Lung (tissue), 17 donors: ENCODE measurements at places on chromosomes 12 and 14. TPM values are rescaled to one million over a fixed set of nuclear protein-coding genes. Genes with fewer than 3 reads are reported as not detected.

DNA sequence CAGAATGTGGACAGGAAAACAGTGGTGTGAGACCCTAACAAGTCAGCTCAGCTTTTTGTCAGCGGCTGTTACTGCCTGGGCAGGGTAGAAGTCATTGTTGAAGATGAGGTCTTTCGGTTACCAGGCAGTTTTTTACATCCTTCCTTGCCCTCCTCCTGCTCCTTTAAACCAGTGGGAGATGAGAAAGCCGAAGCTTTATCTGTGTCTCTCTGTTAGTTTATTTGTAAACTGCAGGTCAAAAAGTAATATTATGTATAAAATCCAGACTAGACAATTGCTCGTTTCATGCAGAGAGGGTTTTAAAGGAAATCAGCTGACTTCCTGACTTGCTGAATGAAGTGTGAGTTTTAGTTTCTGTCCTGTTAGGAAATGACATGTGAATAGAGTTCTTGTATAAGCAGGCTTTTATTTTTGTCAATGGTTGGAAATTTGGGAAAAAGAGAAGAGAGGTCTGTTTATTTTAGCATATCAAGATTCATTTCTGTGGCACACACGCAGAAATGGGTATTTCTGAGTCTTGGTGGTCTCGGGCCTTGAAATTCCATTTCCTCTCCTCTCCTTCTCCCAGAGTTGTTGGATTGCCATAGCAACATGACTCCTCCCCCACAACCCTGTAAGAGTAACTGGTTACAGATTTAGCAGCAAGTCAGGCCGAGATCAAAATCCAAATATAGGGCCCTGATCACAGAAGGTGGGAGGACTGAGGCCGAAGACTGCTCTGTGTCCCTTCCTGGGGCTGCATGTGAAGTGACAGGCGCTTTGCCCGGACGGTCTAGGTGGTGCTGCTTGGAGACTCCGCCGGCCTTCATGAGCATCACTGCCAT lies 60.8 kb downstream of the SAMD4A start:
- peak; percentile 93 for DNase-seq

DNA sequence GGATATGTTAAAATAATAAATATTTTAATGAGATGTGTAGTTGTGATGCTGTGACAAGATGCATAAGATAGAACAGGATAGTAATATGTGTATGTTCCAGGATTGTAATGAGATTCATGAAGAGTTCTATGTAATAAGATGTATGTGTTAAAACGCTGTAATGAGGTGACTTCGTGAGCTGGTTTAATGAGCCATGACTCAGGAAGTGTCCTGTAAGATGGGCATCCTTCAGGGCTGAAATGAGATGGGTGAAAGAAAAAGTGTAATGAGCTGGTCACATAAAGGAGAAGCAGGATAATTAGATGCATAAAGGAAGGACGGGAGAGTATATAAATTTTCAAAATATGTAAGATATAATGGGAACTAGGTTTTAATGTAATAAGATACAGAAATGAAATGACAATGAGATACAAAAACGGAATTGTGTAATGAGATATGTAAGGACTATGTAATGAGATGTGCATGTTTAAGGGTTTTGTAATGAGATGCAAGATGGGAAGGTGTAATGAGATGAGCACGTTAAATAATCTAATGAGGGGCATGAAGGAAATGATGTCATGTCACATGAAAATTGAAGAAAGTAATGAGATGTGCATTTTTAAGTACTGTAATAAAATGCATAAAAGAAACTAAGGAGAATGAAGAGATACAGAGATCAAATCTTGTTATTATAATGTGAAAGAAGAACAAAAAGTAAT lies 524.8 kb upstream of the STXBP6 start:
- no peak for DNase-seq

- peak; percentile 81 for DNase-seq
Observed at GRCh38 chr12:113422030-113422885, at the start of gene SDSL. Gene SDSL (plus strand): TSS chr12:113422380. CDS start chr12:113427983, 5,603 bp downstream.

- DNase-seq = no peak
Observed at GRCh38 chr12:3380200-3381043, 110.6 kb upstream of the PRMT8 start.

- no peak for DNase-seq
Observed at GRCh38 chr12:62319058-62319457, 58.9 kb downstream of the USP15 start.

DNA sequence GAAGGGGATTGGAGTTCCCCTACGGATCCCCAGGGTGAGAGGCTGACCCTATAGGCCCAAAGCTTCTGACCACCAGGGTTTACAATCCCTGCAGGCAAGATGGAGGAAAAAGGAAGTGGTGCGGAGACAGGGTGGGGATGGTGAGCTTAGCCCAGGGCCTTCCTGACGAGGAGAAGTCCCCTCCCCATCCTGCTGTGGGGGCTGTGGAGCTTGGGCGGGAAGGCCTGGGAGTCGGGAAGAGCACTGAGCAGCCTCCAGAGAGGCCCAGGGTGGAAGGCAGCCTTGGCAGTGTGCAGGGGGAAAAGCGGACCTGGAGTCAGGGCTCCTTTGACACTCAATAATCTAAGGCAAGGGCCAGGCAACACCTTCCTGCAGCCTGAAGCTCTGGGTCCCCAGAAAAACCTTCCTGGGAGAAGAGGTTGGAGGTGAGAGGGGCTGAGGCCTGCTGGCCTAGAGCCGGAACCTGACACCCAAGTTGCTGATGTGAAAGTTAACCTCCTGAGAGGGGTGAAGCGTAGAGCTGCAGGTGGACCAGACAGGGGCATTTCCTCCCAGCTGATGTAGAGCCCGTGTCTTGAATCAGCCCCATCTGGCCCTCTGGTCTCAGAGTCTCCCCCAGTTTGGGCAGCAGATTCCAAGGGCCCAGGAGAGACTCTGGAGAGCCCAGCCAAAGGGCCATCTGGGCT lies 6.0 kb downstream of the HDAC7 start:
- no peak for DNase-seq

- DNase-seq = no peak
Observed at GRCh38 chr14:99659333-99659741, 14.4 kb downstream of the HHIPL1 start.

DNA sequence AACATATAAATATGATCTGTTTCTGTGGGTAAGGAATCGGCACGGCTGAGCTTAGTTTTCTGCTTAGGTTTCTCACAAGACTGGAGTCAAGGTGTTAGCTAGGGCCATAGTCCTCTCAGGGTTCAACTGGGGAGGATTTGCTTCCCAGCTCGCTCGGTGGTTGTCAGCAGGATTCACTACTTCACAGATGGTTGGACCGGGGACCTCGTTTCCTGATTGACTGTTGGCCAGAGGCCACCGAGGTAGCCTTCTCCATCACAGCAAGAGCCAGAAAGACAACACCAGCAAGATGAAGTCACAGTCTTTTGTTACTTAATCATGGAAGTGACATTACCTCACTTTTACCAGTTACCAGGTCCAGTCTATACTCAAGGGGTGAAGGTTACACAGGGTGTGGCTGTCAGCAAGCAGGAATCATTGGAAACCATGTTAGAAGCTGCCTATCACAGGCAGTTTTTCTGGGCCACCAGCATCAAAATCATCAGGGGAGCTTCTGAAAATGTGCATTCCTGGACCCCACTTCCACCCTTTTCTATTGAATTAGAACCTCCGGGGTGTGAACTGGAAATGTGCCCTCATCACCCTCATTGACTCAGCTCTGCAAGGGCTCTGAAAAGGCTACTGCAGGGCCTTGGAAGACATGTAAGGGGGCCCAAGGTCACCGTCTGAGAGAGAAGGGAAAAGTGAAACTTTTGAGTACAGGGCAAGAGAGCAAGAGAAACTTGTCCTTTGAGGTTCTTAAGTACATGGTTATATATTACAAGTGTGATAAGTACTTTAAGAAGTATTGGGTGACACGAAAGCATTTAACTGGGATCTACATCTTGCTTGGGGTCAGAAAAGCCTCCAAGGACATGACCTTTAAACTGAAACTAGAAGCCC lies 10.9 kb downstream of the COPS7A start:
- DNase-seq = no peak

GRCh38 chr14:37195327-37195726 lies 2.4 kb upstream of the MIPOL1 start:
- no peak for DNase-seq

DNA sequence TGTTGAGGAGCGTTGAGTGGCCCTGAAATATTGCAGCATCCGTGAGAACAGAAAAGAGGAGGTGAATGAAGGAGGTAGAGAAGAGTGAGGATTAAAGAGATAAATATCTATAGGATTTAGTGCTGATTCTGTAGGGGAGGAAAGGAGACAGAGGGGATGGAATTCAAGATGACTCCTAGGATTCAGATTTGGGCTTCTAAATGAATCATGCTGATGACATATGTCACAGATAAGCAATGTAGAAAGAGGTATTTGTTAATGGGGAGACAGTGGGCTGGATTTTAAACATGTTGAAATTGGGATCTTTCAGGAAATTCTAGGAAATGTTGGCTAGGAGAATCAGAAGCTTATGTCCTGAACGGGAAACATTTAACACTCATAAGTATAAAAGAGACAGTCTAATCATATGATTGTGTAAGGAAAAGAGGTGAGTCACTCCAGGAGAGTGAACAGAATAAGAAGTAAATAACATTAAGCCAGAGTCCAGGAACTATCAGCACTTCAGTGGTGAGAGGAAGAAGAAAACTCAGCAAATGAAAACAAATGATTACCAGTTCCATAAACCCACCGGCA lies 58.1 kb upstream of the DIO2 start:
- DNase-seq = no peak

DNA sequence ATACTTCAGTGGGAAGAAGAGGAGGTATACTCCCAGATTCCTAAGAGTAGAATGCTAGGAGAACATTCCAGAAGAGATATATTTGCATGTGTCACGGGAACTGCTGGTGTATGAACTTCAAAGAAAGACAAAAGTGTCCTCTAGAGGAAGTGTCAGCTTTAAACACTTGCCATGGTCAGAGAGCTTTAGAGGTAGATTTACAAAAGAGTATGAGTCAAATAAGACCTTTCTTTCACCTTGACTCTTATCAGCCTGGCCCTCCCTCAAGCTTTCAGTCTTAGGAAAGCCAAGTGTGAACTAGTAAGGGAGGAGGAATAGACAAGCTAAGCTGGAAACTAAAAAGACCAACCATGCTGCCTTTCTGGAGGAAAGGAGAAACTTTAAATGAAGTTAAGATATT lies 34.7 kb downstream of the COX8C start:
- DNase-seq = no peak

- DNase-seq = peak; percentile 14
Observed at GRCh38 chr12:55068416-55069010, 48.7 kb downstream of the NEUROD4 start.

DNA sequence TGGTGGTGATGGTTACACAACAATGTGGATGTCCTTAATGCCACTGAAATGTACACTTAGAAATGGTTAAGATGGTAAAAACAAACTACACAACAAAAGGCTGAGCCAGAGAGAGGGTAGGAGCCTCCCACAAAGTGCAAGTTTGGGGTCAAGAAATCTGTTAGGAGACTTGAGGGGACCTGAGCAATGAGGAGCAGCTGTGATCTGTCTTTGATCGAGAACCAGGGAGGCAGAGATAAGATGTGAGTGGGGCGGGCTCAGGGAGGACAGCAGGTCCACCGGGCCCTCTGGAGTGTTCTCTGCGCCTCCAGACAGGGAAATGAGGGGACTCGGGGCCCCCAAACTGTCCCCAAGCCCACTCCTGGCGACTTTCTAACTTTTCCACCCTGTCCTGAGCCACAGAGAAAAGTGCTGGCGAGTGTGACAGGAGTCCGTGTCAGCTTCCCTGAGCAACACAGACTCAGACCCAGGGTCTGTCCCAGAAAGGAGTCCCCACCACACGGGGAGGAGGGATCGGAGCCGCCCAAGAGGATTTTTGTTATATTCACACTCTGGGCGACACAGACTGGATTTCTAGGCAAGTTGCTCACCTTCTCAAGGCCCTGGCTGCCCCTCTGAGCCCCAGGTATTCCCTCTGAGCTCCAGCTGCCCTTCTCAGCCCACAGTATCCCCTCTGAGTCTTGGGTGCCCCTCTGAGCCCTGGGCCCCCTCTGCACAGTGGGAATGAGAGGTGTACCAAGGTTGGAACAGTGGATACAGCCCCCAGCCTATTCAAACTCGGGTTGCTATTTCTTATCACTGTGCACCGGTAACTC lies 11.5 kb upstream of the SCARB1 start:
- no peak for DNase-seq

- no peak for DNase-seq
Observed at GRCh38 chr12:28446031-28446430, 255.8 kb downstream of the CCDC91 start.

DNA sequence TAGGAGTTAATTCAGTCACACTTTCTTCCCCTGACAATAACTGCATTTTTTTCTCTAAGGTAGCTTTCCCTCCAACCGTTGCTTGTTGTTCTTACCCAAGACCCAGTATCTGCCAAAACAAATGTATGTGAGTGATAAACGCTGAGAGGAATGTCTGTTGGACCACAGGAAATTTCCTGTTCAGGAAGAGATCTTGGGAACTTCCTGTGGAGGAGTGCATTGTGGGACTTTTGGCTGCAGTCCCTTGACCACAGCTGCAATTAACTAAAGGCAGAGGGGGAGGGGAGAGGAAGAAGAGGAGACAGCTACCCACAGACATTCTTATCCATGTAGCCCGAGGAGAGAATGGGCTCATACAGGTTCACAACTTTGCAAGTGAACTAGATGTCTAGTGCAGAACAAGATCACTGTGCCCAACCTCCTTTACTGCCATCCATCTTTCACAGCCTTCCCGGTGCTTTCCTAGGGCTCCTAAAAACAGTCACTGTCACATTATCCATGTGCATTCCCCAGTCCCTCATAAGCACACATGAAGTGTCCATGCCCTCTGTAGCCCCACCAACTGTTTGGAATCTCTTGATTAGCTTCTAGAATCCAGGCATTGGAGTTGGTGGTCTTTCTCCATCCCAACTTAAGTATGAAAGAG lies 149.5 kb downstream of the ETV6 start:
- peak; percentile 62 for DNase-seq

DNA sequence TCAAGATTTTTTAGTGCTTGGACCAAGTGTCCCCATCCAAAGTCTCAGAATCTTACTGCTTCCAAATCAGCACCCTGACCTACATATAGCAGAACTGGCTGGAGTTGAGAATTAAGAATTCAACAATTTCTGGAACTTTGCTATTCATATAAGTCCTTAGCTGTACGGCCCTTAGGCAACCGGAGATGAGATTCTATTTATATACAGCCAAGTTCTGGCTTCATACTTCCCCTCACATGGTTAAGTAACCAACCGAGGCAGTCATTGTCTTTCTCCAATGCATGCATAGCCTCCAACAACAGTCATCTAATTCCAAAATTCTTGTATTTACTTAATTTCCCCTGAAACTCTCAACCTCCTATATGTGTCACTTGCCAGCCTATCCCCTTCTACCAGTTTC lies 76.6 kb downstream of the SINHCAF start:
- DNase-seq = no peak

DNA sequence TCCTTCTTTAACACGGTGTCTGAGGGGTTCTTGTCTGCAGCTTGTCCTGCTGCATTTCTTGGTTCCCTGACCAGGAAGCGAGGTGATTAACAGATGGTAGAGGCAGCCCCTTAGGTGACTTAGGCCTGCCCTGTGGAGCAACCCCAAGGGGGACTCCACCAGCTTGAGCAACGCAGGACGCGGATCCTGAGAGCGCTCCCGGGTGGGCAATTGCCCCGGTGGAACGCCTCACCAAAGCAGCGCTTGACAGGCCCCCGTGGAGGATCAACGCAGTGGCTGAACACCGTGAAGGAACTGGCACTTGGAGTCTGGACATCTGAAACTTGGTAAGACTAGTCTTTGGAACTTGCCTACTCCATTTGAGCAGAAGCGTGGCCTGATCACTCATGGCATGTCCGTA lies 272.9 kb upstream of the ATXN7L3B start:
- DNase-seq = no peak

Gene MMP17
- total RNA-seq = 1.7 TPM

Gene P2RX2
- total RNA-seq = 0.25 TPM

Gene FOXG1
- total RNA-seq = not detected

Gene GYS2
- total RNA-seq = not detected

Gene TDRD9
- total RNA-seq = 8.2 TPM

Gene LRIG3
- 111 TPM for total RNA-seq

Gene NFKBIA
- total RNA-seq = 312 TPM
